ENCODE measurements at places on chromosomes 12 and 14.
A peak's percentile ranks its signal among the peaks of the same experiment; 100 is the strongest.

DNA sequence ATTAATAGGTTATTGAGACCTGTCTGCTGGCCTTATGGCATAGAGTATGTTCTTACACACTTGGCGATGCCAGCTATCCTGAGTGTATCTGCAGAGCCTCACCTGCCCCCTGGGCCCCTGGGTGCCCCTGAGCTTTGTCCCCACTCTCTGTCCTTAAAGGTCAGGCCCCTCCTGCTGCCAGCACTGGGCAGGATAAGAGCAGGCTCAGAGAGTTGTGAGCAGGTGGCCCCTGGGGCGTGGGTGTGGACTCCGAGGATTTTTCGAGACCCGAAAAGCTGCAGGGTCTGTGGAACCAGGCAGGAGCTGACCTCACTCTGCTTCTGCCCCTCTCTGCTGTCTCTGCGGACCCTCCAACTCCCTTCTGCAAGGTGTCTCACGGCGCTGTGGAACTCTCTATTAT lies 8.2 kb downstream of the HIP1R start:
- DNase-seq: no peak

- DNase-seq: no peak
These were observed 95.6 kb upstream of the SLC38A2 start for GRCh38 chr12:46468160-46468559.

- DNase-seq: no peak
These were observed 2.8 kb downstream of the CKB start for GRCh38 chr14:103519837-103520212.

GRCh38 chr12:125434936-125435443 lies 369.8 kb downstream of the AACS start:
- no peak for DNase-seq

DNA sequence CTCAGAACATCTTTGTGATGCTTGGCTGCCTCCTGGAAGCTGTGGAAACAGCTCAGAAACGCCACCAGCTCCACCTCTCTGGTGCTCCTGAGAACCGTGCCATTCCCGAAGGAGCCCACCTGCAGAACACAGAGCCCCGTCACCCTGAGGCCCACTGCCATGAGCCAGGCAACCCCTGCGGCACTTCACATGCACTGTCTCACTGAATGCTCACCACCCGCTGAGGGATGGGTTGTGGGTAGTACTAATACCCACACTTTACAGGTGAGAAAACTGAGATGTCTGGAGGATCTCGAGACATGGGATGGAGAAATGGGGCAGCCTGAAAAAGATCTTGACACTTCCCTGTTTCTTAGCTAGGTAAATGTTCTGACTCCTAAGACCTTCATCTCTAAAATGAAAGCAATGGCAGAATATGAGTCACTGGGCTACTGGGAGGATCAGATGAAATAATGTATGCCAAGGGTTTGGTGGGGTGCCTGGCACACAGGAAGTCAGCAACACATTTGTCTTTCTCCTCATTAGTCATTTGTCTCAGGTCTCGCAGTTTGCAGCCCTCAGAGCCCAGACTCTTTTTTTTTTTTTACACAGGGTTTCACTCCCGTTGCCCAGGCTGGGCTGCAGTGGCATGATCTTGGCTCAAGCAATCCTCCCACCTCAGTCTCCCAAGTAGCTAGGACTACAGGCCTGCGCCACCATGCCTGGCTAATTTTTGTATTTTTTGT lies 5.3 kb downstream of the OASL start:
- DNase-seq: peak; percentile 62

- no peak for DNase-seq
These were observed 41.1 kb downstream of the GTF2A1 start for GRCh38 chr14:81179631-81180030.

- DNase-seq: peak; percentile 88
These were observed at the start of gene DHRS7 for GRCh38 chr14:60164712-60165546. TSS of gene DHRS7 (minus strand) at chr14:60165398. CDS start at chr14:60165309, 89 bp downstream.
